Right ventricle myocardium superior (tissue), 1 donor: ENCODE measurements at places on chromosomes 7 and 10.
A peak's percentile ranks its signal among the peaks of the same experiment; 100 is the strongest.

- no peak for DNase-seq
Observed at GRCh38 chr7:128672927-128673517, 930 bp downstream of the GARIN1A start.

- DNase-seq = peak; percentile 74
Observed at GRCh38 chr7:29102558-29103151, 43.7 kb downstream of the CPVL start.

- no peak for DNase-seq
Observed at GRCh38 chr10:14723052-14723689, 51.5 kb downstream of the FAM107B start.

DNA sequence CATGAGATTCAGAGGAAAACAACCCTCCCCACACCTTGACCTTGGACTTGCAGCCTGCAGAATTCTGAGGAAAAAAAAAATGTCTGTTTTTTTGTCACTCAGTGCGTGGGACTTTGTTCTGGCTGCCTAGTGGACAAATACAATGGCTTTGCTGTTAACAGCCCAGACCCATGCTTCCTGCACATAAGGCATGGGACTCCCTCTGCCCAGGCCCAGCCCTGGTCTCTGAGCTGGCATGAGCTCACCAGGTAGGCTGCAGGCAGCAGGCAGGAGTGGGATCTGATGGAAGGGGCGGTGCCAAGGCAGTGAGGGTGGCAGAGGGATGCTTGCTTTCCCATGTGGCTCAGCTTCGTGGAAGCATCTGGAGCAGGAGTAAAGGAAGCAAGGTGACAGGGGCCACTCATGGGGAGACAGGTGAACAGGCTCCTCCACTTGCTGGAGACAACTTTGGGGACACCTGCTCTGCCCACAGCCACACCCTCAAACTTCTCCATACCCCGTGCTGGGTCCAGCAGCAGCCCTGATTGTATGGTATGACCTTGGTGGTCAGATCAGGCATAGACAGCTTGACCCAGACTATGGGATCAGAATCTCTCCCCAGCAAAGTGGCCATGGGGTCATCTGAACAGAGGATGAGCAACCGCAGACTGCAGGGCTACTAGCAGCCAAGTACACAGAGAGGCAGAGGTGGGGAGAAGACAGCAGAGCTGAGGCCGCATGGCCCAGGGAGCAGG is 27.0 kb downstream of the ANXA8 start:
- DNase-seq = no peak

DNA sequence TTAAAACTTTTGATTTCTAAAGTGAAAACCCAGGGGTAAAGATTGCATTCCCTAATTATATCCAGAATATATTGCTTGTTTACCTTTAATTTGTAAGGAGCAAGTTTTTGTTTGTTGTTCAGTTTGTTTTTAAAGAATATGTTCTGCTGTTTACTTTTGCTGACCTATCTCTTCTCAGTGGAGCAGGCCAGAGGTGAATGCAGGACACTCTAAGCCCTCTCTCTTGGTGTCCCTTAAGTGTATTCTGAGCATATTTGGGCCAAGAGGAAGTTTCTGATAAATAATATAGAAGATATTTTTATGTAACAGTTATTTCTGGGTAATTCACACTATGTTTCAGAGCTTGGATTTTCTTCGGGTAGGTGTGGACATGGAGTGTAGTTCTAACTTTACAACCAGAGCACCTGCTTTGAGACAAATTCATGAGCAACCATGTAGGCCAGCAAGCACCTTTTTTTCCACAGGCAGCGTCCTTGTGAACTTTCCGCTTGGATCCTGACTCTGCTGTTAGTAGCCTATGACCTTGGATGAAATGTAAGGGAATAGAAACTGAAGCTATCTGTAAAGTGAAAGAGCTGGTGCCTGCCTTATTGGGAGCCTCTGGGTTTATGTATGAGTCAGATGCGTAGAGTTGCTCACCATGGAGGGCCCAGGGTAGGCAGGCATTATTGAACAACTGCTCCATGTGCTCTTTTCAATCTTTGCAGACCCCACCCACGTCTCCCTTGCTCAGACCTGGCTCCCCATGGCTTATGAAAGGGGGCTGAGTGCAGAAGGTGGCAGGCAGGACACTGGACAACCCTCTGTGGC is 16.1 kb downstream of the OGDH start:
- no peak for DNase-seq

- no peak for DNase-seq
Observed at GRCh38 chr7:149706398-149706797, 67.0 kb downstream of the ZNF467 start.

GRCh38 chr10:72692994-72693781 is 1.2 kb downstream of the MCU start:
- no peak for DNase-seq

GRCh38 chr7:36231406-36231805 is 78.4 kb downstream of the EEPD1 start:
- no peak for DNase-seq

DNA sequence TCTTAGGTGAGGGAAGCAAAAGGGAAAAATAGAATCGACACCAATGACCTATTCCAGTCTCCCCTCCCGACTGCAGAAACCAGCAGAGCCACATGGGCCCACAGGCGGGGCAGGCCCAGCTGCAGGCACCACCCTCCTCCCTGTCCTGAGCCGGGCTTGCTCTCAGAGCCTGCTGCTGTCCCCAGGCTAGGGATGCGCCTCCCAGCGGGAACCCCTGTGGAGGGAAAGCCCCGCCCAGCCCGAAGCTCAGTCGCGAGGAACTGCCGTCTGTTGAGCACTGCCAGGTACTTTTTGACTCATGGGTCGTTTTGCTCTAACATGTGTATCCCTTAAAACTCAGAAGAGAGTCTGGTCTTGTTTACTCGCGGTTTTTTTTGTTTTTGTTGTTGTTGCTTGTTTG is 124.5 kb upstream of the RET start:
- peak; percentile 67 for DNase-seq
